ENCODE measurements at places on chromosomes 3 and 15.

- peak; percentile 89 for DNase-seq
Measured at GRCh38 chr15:67109141-67110034, 44.0 kb downstream of the SMAD3 start.

- peak; percentile 88 for DNase-seq
Measured at GRCh38 chr3:51669241-51670052, 1.6 kb upstream of the TEX264 start.

- peak; percentile 73 for DNase-seq
Measured at GRCh38 chr3:105970283-105970682, 101.5 kb upstream of the CBLB start.

DNA sequence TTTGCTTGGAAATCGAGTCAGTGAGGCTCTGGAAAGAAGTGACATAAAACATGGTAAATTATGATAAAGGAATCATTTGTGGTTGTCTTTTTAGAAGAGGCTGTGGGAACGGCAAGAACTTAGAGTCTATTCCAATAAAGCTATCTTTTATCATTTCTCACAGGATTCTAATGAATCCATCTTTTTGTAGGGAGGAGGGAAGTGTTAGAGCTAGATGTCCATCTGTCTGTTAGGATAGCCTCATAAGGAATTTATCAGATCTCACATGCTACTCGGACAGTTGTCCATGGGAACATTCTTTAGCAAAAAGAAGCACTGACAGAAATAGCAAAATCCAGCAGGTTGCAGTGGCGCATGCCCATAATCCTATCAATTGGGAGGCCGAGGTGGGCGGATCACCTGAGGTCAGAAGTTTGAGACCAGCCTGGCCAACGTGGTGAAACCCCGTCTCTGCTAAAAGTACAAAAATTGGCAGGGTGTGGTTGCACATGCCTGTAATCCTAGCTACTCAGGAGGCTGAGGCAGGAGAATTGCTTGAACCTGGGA lies 37.0 kb downstream of the STARD9 start:
- no peak for DNase-seq

DNA sequence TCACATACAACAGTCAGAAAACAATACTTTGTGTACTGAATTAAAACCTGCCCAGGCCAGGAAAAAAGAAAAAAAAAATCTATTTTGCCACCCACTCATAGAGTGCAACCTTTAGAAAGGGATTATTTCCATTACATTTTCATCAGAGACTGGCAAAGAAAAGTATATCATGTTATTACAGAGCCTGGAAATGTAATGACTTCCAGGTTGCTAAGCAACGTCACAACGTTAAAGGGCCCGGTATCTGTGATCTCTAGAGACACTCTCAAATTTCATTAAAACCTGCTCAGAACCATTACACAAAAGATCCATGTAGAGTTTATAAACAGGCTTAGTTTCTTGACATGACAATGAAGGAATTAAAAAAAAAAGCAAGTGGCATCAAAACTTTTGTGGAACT lies 170.5 kb downstream of the CTNNB1 start:
- DNase-seq: no peak

- DNase-seq: no peak
Measured at GRCh38 chr3:150142936-150143335, 172.2 kb upstream of the PFN2 start.

GRCh38 chr3:182730675-182731042 lies 62.6 kb upstream of the ATP11B start:
- DNase-seq: no peak

DNA sequence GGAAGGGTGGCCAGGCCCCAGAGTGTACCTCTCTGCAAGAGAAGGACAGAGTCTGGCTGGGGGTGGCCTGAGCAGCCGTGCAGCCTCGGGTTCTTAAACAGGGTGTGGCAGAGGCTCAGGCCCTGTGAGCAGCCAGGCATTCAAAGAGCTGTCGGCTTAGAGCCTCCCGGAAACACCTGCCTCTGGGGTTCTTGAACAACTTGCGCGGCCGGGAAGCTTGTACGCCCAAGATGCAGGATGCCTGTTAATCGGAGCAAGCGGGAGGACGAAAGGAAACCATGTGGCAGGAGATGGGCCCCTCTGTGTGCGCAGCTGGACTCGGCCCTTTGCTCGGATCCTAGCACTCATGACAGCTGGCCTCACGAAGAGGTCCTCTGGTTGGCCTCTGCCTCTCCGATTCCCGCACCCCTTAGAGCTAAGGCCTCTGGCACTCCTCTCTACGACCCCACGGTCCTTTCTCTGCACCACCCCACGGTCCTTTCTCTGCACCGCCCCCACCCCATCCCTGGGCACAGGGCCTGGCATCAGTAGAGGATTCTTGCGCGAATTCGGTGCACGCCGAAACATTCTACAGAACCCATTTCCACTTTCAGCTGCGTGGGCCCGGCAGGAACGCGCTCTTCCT lies 23.9 kb upstream of the TXNRD3 start:
- DNase-seq: no peak

GRCh38 chr3:39106851-39107387 lies 508 bp downstream of the GORASP1 start:
- DNase-seq: no peak

DNA sequence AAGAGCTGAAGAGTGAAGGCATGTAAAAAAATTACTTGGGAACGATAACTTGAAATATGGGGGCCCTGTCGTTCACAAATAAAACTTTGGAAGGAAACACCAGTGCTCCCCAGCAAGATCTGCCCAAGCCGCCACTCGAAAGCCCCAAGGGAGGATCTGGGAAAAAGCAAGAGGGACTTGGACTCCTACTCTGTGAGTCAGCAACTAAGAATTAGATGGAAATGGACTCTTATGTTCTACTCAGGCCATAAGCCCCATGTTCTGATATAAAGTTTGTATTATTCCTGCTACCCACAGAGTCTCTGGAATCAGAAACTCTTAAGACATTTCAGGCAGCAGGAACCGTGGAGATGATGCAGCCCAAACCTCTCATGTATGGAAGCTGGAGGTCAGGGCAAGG lies 75.7 kb downstream of the ITGB5 start:
- no peak for DNase-seq

DNA sequence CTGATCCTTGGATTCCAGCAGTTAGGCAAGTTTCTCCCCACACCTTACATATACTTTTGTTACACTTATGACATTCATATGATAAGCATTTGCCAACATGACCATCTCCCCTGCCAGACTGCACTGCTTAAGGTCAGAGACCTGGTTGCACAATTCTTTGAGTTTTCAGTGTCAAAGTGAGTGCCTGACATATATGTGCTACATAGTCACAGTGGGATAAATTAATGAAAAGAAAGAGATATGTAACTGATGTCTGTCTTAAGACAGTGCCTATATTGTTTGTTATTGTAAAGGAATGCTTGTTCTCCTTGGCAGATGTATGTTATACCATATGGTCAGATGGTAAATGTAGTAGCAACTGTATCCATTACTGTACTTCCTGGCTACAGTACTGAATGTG lies 3.5 kb upstream of the DCUN1D1 start:
- DNase-seq: peak; percentile 21

DNA sequence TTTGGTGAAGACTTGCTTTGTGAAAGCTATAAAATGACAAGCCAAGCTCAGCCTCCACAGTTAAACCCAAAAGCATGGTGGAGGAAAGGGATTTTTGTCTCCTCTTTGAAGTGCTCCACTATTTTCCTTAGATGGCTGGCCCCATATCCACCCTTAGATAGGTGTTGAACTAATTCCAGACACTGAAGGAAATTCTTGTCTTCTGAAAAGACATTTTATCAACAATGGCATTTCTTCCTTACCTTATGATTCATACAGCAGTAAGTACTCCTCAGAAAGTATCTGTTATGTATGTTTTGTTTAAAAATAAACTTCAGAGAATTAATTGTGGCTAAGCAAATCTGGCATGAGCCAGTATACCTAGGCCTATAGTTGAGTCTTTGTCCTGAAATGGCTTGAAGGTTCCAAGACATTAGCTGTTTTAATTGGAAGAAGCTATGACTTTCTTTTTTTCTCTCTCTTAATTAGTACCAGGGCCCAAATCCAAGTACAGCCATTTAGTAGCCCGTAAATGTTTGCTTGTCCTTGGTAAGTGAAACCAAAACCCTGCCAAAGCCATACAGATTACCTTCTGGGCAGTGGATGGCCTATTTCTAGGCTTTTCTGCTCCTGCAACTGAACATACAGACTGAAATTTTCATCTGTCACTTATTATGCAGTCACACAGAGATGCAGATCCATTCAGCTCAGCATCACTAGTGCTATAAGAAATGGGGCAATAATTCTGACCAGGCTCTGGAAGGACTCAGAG lies 5.1 kb upstream of the BFSP2 start:
- DNase-seq: no peak

GRCh38 chr15:64753480-64754185 lies 21.8 kb downstream of the RBPMS2 start:
- DNase-seq: no peak

DNA sequence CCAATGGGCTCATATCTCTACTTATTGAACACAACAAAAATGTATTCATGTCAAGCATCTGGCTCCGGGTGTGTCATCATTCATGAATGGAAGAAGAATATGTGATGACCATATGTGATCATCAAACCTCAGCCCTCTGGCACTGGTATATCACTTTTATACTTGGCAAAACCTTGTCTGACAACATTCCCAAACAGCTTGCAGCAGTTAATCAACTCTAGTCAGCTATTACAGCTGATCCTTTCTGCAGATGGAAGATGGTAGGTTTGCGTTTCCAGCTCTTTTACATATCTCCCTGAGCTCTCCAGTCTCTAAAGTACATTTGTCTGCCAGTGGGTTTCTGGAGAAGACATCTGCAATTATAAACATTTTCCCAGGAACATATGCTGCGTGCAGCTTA lies 6.6 kb downstream of the PLSCR5 start:
- no peak for DNase-seq

Data from NB4 (cell line).